Stimulated activated CD8-positive, alpha-beta memory T cell treated with anti-CD3 and anti-CD28 coated beads, Interleukin-7, amount 100 ng/mL, for 1 hour (primary cell): ENCODE measurements at places on chromosomes 1 and 21.

DNA sequence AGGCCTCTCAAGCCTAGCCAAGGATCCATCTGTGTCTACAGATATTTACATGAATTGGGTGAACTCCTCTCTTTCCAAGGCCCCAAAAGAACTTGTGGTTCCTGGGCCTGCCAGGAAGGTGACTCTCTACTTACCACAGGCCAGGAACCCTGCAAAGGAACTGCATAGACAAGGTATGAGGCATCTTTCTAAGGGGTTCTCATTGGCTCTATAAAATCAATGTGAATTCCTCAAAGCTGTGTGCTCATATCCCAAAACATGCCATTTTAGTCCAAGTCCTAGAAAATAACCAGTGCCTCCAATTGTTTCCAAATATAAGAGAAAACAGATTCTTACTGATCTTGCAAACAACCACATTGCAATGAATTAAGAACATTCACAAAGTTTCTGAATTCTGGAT lies 39.9 kb upstream of the RGL1 start:
- no peak for DNase-seq

DNA sequence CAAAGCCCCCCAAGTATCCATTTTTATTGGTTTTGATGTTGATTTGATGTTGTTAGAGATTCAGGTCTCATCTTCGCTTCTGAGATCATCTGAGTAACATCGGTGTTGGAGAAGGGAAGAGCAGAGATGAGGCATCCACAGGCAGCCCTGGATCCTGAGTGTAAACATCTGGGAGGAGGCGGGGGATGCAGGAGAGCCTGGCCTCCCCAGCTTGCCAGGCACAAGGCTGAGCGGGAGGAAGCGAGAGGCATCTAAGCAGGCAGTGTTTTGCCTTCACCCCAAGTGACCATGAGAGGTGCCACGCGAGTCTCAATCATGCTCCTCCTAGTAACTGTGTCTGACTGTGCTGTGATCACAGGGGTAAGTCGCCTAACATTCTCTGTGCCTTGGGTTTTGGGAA lies at the start of gene PROK1:
TSS of gene PROK1 (plus strand) at position 221 of the 400 bp plus-strand sequence. CDS start at position 289, 68 bp downstream.
- no peak for DNase-seq

DNA sequence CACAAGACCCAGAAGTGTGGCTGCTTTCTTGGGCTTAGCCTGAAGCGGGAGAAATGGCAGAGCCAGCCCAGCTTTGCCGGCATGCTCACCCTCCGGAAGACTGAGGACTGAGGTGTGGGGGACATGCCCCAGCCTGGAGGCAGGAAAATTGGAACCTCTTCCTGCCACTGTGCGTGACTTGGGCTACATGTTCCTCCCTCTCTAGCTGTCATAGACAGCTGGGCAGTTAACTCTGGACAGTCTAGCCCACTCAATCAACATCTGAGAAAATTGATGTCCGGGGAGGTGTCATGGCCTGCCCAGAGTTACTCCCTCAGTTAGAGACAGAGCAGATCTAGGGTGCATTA lies 59.7 kb downstream of the UBE2T start:
- no peak for DNase-seq

DNA sequence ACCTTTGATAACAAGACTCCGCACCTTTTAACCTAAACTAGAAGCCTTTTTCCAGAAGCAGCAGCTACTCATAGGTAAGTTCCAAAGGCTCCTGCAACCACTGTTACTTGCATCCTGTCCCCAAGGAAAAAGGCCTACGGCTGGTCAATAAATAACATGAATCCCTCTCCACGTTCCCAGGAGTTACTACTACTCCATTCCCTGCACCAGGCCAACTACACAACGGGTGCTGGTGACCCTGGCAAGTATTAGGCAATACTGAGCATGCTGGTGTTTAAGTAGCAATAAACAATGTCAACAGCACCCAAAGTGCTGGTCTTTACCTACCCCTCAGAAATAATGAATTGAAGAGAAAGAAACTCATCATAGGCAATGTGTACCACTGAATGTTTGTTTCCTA lies 7.7 kb downstream of the GNG12 start:
- no peak for DNase-seq

- no peak for DNase-seq
These were observed 11.3 kb upstream of the MAP10 start for GRCh38 chr1:232793944-232794343.

DNA sequence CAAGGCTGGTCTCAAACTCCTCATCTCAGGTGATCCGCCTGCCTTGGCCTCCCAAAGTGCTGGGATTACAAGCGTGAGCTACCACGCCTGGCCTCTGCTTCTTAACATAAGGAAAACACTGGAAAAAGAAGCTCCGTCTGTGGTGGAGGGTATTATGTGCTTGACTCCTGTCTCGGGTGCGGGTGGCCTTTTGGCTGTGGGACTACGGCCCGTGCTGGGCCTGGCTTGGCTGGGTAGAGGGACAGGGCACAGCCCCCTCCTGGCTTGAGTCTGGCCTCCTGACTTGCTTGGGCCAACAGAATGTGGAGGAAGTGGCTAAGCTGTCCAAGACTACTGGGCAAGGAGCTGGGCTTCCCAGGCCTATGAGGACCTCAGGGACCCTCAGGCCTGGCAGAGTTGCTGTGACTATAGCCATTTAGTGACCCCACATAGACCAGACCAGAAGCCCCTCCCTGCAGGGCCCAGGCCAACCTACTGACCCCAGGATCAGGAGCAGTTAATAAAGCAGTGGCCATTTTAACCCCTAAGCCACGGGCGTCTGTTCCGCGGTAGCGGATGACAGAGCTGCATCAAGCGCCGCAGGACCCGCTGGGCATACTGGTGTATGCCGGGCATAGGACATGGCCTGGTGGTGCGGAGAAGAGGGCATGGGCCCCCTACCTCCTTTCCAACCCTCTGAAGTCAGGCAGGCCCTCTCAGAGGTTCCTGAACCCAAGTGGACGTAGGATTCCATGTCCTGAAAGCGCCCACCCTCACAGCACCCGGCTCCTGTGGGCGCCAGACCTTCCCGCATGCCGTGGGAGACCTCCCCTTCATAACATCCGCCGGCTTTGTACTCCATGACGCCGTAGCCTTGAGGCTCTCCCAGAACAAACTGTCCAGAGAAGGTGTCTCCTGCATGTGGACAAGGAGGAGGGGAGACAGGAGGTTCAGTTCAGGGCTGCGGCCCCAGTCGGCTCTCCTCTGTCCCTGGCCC lies 4.4 kb downstream of the MORN1 start:
- DNase-seq = no peak

- DNase-seq = no peak
These were observed 54.9 kb upstream of the ATF3 start for GRCh38 chr1:212553676-212554075.

DNA sequence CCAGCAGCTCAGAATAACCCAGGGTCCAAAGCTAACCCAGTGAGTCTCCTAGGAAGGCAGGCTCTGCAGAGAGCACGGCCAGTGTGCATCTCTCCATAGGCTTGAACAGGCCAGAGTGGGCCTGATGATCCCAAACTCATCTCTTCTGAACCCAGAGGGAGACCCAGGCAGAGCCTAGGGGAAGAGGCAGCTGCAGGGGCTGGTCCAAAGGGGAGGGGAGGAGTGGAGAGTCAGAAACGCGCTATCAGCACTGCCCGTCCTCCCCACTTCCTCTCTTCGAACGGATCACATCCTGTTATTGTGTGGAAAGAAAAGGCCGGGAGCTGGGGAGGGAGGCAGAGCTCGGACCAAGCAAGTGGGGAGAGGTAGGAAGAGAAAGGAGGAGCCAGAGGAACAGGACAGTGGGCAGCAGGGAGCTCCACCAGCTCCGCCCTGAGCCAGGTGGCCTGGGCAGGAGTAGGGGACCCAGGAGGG lies 20.2 kb downstream of the TAL1 start:
- DNase-seq = no peak

DNA sequence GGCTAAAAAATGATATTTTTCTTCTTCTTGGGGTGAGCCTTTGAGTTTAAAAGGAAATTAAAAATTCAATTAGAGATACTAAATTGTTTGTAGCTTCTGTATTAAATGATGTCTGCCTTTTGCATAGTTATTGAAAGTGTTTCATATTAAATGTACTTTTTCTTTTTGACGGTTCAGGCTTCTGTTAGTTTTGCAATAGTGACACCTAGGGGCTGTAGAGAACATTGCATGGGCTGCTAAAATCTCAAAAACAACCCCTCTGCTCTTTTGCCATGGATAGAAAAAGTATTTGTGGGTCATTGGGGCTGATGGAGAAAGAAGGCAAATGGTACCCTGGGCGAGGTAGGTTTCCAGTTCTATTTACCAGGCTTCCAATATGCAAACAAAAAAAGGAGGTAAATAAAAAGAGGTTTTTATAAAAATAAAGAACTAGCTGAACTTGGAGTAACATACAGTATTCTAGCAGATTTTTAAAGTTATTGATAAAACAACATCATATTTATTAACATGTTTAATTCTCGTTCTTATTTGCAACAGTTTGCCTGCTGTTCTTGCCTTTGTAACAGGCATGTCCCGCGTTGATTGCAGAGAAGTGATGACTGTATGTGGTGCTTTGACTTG lies 115.4 kb upstream of the HOOK1 start:
- no peak for DNase-seq

- DNase-seq = no peak
These were observed 34.8 kb downstream of the CDCP2 start for GRCh38 chr1:54117815-54118563.

DNA sequence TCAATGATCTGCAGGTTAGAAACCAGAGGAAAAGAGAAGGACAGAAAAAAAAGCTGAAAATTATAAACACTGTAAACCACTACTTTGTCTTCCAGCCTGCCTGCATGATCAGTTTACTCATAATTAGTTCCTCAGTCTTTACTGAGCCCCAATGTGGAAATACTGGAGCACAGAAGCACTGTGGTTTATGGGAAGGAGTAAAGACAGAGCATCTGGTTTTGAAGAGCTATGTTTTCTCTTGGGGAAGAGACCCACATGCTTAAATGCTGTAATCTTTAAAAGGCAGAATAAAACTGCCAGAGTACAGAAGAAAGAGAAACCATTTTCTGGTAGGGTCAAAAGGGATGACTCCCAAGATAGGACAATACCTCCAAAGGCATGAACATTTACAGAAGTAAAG lies 159.0 kb upstream of the ZNHIT6 start:
- no peak for DNase-seq

DNA sequence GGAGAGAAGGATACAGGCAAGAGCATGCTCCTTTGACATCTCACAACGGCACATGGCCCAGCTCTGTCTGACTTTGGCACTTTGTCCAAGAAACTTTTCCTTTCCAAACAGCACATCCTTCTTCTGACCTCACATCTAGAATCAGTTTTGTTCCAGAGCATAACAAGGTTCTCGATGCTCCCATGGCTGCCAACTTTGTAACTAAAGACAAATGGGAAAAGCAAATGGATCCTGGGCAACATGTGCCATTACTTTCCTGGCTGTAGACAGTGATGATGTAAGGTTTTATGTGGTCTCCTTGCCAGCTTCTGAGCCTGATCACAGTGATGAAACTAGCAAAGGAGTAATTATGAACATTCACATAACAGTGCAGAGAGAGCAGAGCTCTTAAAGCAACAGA lies 171.8 kb upstream of the C1orf87 start:
- DNase-seq = no peak

- no peak for DNase-seq
These were observed 41.0 kb upstream of the APOBEC4 start for GRCh38 chr1:183694066-183694465.

DNA sequence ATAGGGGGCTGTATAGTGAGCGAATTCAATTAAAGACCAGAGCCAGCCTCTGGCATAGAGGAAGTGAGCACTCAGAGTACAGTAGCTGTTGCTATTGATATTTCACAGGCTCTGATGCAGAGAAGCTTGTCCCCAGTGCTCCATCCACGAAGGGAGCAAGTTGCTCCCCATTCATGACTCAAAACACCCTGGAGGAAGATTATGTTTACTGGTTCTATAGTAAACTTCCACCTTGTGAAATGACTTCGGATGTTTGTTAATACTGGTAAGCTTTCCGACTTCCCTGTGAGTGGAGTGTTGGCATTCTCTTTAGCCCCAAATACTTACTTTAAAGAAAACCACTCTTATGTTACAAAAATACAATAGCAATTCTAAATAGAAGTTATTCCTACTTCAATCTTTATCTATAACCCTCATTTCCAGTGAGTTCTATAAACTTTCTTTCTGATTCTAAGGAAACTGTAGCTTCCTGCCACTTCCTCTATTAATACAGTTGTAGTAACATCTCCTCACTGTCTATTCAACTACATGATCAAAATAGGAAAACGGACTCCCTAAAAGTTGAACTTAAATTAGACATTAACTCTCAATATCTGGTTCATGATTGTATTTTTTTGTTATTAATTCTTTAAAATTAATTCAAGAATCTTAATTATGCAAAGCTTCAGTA lies 46.4 kb downstream of the ZNF281 start:
- DNase-seq = no peak

DNA sequence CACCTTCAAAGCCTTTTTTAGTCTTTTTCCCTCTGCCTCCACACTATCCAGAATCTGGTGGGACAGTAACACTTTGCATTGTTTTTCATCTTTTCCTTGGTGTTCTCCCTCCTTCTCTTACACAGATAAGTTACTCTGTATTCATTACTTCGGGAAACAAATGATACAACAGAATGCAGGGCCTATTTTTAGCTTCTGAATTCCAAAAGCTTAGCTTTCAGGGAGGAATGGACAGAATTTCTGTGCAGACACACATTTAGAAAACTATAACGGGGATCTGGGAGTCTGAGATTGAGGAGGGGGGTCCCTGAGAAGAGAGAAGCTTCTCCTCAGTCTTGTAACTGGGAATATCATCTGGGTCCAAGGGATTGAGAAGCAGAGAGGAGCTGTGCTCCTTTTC lies 3.5 kb upstream of the STK40 start:
- no peak for DNase-seq

- DNase-seq = no peak
These were observed 8.9 kb downstream of the RBM15 start for GRCh38 chr1:110348050-110348449.

DNA sequence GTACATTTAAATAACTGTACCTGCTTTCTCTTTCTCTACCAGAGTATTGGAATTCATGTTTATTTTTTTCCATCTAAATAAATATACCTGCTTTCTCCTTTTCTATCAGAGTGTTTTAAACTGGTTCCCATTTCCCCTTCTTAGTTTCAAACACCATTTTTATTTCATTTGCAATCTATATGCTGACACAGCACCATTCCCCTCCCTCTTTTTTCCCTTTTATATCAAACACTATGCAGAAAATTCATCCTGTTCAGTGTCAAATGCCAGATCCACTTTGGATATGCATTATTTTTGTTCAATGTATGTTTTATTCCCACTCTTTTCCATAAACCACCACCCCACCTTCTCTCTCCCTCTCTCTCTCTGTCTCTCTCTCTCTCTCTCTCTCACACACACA lies 85.8 kb upstream of the ST6GALNAC5 start:
- DNase-seq = no peak

- no peak for DNase-seq
These were observed 275.4 kb upstream of the USP24 start for GRCh38 chr1:55490547-55490946.
